ENCODE measurements at places on chromosomes 4 and X. TPM values are rescaled to one million over a fixed set of nuclear protein-coding genes. Genes with fewer than 3 reads are reported as not detected.

DNA sequence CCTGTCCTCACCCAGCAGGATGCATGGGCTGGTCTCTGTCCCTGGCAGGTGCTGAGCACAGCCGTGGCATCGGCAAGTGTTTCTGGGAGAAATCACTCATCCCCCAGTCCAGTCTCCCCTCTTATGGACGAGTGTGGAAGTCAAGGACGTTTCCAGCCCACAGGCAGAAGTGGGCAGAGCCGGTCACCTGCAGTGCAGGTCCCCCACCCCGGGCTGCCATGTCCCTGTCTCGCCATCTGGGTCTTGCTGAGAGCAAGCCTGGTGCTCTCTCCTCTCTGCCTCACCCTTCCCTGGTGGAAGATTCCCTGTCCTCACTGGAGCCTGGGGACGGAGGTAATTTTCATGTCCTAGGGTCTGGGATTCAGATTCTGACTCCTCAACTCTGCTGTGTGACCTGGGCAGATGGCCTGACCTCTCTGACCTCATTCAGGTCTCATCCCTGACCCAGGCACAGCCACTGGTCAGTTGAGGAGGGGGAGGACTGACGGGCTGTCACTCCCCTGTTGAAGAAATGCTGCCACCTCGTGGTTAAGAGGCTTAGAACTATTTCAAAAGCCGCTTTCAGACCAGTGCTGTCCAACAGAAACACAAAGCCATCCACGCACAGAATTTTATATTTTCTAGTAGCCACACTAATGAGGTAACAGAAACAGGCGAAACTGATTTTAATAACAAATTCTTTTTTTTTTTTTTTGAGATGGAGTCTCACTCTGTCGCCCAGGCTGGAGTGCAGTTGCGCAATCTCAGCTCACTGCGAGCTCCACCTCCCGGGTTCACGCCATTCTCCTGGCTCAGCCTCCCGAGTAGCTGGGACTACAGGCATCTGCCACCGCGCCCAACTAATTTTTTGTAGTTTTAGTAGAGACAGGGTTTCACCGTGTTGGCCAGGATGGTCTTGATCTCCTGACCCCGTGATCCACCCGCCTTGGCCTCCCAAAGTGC is 1.8 kb downstream of the CPZ start:
- DNase-seq: no peak

GRCh38 chr4:48968814-48969213 is 17.3 kb upstream of the CWH43 start:
- DNase-seq: no peak

GRCh38 chr4:101987623-101988243 is 197.2 kb downstream of the BANK1 start:
- no peak for DNase-seq

- no peak for DNase-seq
Measured at GRCh38 chr4:73867783-73868182, 1.4 kb upstream of the CXCL1 start.

- no peak for DNase-seq
Measured at GRCh38 chr4:43379016-43379415, 486.5 kb downstream of the GRXCR1 start.

DNA sequence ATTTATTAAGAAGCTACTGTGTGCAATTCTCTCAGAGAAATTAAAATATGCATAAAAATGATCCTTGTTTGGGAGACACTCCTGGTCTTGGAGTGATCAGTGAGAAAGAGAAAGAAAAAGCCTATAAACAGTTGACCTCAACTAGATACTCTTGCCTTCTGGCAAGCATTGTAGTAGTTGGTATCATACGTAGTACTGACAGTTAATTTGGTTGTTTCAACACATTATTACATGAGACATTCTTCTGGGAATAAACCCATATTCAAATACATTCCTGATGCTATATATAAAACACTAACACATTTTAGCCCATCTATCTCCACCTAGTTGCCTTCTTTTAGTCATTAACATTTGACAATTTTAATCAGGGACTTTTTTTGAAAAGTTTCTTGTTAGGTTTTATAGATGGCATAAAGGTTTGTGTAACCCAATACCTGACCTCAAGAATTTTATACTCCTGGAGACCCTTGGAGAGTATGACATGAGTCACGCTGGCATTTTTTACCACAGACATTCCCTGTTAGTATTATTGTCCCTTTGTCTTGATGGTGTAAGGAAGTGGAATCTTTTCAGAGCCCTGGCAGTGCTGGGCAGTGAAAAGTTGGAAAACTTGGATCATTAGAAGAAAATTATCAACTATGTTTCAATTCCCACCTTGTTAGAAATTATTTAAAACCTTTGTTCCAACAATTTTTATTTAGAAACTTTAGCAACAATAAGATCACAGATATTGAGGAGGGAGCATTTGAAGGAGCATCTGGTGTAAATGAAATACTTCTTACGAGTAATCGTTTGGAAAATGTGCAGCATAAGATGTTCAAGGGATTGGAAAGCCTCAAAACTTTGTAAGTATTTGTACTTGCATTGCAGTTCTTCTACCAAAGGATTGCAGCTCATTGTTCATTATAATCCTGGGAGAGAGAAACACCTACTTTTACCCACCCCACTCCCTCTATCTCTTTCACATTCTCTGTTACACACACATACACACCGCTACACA is 167.1 kb upstream of the PACRGL start:
- no peak for DNase-seq

- no peak for DNase-seq
Measured at GRCh38 chr4:67702166-67702565, 1.2 kb upstream of the UBA6 start.

DNA sequence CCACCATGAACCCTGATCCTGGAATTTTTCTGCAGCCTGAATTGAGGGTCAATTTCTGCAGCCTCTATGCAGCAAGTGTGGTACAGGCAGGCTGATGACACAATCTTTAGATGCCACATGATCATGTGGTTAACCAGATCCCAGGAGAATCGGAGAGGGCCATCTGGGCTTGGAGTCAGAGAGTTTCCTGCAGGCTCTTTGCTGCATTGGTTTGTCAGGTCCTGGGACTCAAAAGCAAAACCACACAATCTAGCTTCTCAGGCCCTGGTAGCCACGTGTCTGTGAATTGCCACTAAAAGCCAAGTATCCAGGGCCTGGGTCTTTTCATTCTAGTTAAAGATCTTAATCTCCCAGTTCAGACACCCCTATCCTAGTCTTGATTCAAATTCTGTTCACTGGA is 464.5 kb downstream of the BCOR start:
- DNase-seq: no peak

DNA sequence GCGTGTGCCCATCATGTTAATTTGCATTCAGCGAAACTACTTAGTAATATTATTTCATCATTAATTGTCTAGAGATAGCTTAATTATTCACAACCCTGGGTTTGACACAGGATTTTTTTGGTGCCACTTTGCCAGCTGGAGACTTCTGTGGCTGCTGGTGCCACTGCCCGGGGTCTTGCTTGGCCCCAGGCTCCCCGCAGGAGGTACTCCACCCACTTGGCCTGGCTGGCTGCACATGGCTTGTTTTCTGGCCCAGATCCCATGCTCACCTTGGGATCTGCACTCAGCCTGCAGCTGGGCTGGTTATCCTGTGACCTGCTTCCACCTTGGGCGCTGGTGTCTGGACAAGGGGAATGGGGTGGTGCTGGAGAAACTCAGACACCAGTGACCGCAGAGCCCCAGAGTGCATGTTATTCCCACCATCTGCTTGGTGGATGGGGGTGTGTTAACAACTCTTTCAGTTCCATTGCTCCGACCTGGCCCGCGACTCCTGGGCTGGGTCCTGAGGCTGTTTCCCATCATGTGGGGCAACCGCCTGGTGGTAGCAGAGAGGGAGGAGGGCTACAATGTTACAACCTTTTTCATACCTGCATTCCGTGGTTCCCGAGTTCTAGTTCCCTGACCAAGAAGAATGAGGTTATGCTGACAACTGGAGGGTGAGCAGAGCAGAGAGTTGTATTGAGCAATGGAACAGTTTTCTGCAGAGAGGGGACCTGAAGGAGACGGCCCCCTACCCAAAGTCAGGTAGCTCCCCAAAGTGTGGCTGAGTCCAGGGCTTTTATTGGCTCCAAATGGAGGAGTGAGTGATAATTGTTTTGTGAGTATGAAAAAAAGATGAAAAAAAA is 1950.0 kb upstream of the IGFBP7 start:
- no peak for DNase-seq

DNA sequence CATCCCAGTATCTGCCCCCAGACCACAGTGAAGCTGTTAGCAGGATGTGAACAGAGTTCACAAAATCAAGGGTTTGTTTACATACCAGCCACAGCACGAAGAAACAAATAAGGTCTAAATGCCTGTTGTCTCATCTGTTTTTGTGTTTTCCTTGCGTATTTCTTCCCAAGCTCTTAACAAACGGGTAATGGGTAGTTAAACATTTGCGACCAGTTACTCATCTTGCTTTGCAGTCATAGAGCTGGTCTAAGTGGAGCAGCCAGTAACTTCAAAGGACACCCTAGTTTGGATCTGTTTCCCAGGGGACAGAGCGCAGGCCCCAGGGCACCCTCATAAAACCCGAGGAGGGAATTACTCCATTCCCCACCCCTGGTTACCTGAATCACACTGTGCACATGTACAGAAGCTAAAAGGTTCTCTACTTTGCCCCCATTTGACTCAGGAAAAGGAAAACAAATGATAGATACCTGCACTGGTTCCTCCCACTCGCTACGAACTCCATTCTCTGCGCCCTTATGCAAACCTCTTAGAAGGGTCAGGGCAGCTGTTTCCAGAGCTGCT is 68.8 kb downstream of the MAML3 start:
- no peak for DNase-seq

DNA sequence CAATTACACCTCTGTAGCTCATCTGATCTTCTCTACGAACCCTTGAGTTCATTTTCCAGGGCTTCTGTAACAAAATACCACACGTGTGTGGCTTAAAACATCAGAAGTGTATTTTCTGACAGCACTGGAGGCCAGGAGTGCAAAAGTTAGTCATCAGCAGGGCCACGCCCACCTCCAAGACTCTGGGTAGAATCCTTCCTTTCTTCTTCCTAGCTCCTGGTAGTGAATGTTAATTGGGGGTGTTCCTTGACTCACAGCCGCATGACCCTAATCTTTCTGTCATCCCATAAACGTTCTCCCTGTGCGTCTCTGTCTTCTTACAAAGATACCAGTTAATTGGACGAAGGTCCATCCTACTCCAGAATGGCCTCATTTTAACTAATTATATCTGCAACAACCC is 115.0 kb downstream of the TRIML1 start:
- no peak for DNase-seq

GRCh38 chr4:39476187-39476895 is 17.5 kb downstream of the LIAS start:
- no peak for DNase-seq

DNA sequence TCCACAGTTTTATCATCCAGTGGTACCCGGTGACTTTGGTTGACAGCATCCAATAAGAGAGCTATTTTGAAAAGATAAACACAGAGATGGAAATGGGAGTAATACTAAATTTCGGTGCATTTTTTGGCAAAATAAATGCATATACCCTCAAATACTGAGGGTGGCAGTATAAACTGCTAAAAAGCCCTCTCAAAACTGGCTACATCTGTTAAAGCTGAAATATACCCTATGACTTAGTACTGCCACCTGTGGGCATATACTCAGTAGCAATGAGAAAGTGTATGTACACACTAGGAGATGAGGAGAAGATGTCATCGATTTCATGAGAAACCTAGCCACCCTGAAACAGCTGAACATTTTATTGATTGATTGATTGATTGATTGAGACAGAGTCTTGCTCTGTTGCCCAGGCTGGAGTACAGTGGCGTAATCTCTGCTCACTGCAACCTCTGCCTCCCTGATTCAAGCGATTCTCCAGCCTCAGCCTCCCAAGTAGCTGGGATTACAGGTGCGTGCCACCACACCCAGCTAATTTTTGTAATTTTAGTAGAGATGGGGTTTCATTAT is 12.2 kb upstream of the TMEM128 start:
- no peak for DNase-seq

DNA sequence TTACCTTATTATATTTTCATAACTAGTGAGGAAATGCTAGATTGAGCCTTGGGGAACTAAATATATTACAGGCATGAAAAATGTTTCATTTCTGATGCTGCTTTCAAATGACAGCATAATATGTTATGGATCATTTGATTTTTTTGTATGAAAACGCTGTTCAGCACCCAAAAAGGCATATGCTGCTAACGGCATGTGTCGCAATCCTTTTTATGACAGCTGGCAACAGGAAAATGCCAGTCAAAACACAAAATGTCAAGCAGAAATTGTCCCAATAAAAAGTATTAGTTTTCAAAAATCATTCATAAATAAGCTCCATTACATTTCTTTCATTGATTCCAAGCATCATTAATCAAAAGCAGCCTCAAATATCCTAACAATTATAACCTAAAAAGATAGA is 1244.5 kb downstream of the PCDH7 start:
- DNase-seq: no peak

DNA sequence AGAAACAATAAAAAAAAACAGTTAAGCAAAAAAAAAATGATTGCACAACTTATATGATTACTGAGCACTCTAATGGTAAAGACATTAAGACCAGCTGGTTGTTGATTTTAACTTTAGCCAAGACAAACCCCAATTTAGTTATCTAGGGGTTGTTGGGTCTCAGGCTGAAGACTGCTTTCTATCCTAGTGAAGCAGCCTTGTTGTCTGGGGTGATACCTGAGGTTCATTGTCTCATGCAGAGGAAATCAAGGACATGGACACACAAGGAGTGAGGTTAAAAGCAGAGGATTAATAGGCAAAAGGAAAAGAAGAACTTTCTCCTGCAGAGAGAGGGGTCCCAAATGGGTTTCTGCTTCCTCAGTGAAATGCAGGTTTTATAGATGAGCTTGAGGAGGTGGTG is 40.0 kb upstream of the CYP2U1 start:
- no peak for DNase-seq

- DNase-seq: no peak
Measured at GRCh38 chr4:6188687-6189305, 11.6 kb downstream of the JAKMIP1 start.

The DOK7 gene
- 3.3 TPM for total RNA-seq

The CORIN gene
- 0.52 TPM for total RNA-seq

The FAM9B gene
- not detected for total RNA-seq

The CXCL3 gene
- 12.1 TPM for total RNA-seq

The ESX1 gene
- not detected for total RNA-seq

The CFP gene
- 5.2 TPM for total RNA-seq

The ADGRL3 gene
- total RNA-seq: 110 TPM

The STOX2 gene
- total RNA-seq: 5.7 TPM

The MBTPS2 gene
- 14.6 TPM for total RNA-seq

The MAP7D2 gene
- total RNA-seq: 0.36 TPM

The TCEAL3 gene
- total RNA-seq: 77.3 TPM

The ATP8A1 gene
- total RNA-seq: 13.2 TPM

All from aorta (tissue), 5 donors.